ENCODE measurements at places on chromosomes 16 and 17. TPM values are rescaled to one million over a fixed set of nuclear protein-coding genes. Genes with fewer than 3 reads are reported as not detected.
A peak's percentile ranks its signal among the peaks of the same experiment; 100 is the strongest.

- H3K36me3 ChIP-seq = peaks cover 37% of the 10 kb centered on the region
- H3K4me1 ChIP-seq = peaks cover 15% of the 10 kb centered on the region
- H3K27me3 ChIP-seq = no peaks in the 10 kb centered on the region
- H3K27ac ChIP-seq = no peak overlapping the region
- no peak overlapping the region for H3K4me3 ChIP-seq
Measured at GRCh38 chr17:63592797-63593196, 7.9 kb upstream of the TACO1 start.

The KRT31 gene
- total RNA-seq = not detected

DNA sequence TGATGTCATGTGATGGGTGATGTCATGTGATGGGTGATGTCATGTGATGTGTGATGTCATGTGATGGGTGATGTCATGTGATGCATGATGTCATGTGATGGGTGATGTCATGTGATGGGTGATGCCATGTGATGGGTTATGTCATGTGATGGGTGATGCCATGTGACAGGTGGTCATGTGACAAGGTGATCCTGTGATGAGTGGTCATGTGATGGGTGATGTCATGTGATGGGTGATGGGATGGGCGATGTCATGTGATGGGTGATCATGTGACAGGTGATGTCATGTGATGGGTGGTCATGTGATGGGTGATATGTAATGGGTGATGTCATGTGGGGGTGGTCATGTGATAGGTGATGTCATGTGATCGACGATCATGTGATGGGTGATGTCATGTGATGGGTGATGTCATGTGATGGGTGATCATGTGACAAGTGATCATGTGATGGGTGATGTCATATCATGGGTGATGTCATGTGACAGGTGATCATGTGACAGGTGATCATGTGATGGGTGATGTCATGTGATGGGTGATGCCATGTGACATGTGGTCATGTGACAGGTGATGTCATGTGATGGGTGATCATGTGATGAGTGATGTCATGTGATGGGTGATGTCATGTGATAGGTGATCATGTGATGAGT, 17.2 kb downstream of the CD300LB start:
- H3K36me3 ChIP-seq = peaks cover 13% of the 10 kb centered on the region
- peak; percentile 83 for DNase-seq
- peak overlapping the region; percentile 84 for H3K27ac ChIP-seq

The RDM1 gene
- 13.5 TPM for total RNA-seq

DNA sequence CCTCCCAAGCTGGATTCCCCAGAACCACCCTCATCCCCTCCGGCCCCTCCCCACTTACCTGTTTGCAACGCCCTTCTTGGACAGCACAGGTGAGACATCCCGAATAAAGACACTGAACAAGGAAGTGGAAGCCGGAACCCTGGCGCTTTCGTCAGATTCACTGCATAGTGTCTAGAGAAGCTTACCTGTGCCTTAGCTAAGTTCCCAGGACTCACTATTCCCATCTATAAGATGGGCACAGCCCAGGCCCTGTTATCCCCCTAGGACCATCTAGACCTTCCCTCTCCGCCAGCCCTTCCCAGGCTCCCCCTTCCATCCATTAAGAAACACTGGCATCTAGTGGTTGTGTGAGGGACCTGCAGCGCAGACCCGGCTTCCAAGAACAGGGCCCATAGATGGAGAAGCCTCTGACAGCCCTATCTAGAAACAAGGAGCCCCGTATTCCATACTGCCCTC, 26.9 kb upstream of the RPL38 start:
- no peaks in the 10 kb centered on the region for H3K4me1 ChIP-seq
- H3K27ac ChIP-seq = no peak overlapping the region
- H3K4me3 ChIP-seq = no peak overlapping the region

The CX3CL1 gene
- total RNA-seq = not detected

- peaks cover 27% of the 10 kb centered on the region for H3K27me3 ChIP-seq
- no peaks in the 10 kb centered on the region for H3K36me3 ChIP-seq
- H3K4me1 ChIP-seq = peaks cover 5% of the 10 kb centered on the region
Measured at GRCh38 chr17:18937981-18938691, 13.8 kb upstream of the SLC5A10 start.

GRCh38 chr17:29715680-29716079, 93.0 kb upstream of the CORO6 start:
- no peaks in the 10 kb centered on the region for H3K27me3 ChIP-seq
- peaks cover 23% of the 10 kb centered on the region for H3K4me1 ChIP-seq
- H3K27ac ChIP-seq = no peak overlapping the region

The SRL gene
- total RNA-seq = not detected

The CD79B gene
- 15.0 TPM for total RNA-seq

DNA sequence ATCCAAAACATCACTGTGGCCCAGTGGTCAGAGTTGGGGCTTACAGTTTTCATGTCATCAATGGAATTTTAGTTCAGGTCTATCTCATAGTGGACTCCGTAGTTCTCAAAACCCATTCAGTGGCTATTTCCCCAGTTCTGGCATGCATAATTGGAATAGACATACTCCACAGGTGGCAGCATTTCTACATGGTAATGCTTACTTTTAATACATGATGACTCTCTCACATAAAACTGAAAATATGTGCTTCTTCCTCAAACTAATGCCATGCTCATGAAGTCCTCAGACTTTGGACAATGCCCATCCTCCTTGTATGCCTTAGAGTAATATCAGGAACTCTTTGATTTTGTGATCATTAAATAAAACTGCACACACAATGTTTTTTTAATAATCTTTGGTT, 857.4 kb upstream of the GOT2 start:
- no peak overlapping the region for H3K27ac ChIP-seq
- DNase-seq = no peak
- no peak overlapping the region for H3K4me3 ChIP-seq
- no peaks in the 10 kb centered on the region for H3K4me1 ChIP-seq
- H3K27me3 ChIP-seq = no peaks in the 10 kb centered on the region

All from activated CD8-positive, alpha-beta memory T cell treated with anti-CD3 and anti-CD28 coated beads, Interleukin-2, amount 10 ng/mL, durations not matched to agents 7 days and 5 days (primary cell).